ENCODE measurements at places on chromosomes 13 and 19. TPM values are rescaled to one million over a fixed set of nuclear protein-coding genes. Genes with fewer than 3 reads are reported as not detected.

DNA sequence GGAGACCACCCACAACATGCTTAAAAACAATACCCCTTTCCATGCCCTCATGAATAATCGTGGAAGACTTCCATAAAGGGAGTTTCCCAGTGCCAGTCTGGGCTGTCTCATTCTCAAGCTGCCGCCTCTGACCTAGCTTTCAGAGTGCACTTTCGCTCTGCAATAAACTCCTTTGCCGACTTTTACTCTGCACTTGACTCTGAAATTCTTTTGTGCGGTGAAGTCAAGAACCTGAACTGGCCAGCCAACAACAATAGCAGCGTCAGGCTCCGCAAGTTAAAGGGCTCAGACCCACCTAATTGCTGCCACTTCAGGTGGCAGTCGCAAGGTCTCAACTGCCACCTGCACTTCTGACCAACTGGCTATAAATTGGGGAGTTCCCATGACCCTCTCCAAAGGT lies 10.3 kb upstream of the LEUTX start:
- DNase-seq: no peak

Gene USHBP1
- total RNA-seq: not detected

- no peak for DNase-seq
Measured at GRCh38 chr13:108895220-108895704, 265.9 kb downstream of the MYO16 start.

DNA sequence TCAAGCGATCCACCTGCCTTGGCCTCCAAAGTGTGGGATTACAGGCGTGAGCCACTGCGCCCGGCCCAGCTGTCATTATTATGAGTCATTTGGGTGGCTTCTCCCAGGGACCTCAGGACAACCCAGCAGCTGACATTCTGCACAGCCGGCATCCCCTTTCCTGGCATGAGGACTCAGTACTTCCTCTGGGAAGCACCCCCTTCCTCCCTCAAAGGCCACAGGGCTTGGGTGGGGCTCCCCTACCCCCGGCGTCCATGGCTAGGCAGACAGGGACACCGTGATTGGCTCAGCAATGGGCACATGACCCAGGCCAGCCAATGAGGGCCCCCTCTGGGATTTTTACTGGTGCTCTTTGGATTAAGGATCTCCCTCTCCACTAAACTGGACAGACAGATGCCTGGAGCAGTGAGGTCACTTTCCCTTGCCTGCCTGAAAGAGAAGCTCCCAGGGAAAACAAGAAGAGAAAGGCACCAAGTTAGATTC lies 6.0 kb downstream of the KANK2 start:
- no peak for DNase-seq

- DNase-seq: no peak
Measured at GRCh38 chr13:67134417-67135129, 95.6 kb downstream of the PCDH9 start.

Gene EDNRB
- total RNA-seq: not detected

- no peak for DNase-seq
Measured at GRCh38 chr13:86579662-86580061, 780.4 kb upstream of the SLITRK6 start.

DNA sequence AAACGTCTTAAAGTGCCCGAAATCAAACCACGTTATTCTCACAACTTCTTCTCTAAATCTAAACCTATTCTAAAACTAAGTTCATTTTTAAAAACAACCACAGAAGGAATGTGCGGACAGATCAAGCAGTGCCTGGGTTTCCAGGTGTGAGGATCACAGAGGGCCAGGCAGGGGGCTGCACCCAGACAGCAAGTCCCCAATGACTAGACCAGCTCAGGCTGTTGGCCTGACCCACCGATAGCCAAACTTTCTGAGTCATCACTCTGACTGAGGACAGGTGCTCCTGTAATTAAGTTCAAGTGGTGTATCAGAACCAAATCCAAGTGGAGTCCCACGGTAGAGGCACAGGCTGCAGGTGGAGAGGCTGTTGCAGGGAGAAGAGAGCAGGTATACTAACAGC lies 37.6 kb upstream of the EPHX3 start:
- no peak for DNase-seq

- DNase-seq: no peak
Measured at GRCh38 chr19:11234486-11235075, 4.8 kb upstream of the ANGPTL8 start.

DNA sequence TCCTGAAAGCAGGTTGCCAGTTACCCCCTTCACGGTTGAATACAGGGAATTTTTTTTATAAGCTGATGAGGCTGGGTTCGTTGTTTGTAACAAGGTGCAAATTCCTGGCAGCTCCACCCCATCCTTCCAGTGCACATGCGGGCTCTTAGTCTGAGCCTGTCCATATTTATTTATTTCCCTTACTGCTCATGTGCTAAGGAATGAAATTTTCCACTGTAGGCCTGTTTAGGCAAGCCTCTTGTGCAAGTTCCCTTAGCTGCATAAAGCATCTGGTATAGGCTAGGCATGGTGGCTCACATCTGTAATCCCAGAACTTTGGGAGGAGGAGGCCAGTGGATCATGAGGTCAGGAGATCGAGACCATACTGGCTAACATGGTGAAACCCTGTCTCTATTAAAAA lies 560.9 kb upstream of the PCDH9 start:
- DNase-seq: no peak

DNA sequence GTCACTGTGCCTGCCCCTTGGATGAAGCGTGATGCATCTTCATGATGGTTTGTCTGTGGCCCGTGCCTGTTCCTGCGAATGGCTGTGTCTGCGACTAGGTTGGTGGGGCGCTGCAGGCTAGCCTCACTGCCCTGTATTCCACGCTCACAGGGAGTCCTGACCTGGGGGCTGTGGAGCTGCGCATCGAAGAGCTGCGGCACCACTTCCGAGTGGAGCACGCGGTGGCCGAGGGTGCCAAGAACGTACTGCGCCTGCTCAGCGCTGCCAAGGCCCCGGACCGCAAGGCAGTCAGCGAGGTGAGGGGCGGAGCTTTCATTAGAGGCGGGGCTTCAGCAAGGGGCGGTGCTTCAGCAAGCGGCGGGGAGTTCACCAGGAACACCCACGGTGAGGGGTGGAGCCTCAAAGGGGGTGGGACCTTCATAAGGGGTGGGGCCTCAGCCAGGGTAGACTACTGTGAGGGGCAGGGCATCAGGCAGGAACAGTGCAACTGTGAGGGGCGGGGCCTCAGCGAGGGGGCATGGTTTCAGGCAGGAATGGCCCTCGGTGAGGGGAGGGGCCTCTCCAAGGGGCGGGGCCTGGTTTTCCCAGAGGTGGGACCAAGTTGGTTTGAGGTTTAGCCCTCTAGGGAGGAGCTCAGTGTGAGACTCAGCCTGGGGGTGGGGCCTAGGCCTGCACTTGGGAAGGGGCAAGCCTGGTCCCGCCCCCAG lies 17.2 kb downstream of the PKN1 start:
- peak; percentile 85 for DNase-seq
